ENCODE measurements at places on chromosomes 3 and 15.
A peak's percentile ranks its signal among the peaks of the same experiment; 100 is the strongest.

DNA sequence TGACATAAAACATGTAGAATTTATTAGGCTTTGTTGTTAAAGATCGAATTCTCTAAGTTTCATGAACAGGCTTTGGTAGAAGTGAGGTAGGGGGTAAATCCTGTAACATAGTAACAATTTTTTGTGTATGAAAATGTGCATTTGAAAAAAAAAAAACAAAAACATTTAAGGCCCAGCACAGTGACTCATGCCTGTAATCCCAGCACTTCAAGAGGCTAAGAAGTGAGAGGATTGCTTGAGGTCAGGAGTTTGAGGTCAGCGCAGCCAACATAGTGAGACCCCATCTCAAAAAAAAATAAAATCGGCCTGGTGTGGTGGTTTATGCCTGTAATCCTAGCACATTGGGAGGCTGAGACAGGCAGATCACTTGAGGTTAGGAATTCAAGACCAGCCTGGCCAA lies 26.8 kb upstream of the PPP4R2 start:
- DNase-seq = no peak

GRCh38 chr3:102400766-102401165 lies 34.0 kb upstream of the ZPLD1 start:
- no peak for DNase-seq

DNA sequence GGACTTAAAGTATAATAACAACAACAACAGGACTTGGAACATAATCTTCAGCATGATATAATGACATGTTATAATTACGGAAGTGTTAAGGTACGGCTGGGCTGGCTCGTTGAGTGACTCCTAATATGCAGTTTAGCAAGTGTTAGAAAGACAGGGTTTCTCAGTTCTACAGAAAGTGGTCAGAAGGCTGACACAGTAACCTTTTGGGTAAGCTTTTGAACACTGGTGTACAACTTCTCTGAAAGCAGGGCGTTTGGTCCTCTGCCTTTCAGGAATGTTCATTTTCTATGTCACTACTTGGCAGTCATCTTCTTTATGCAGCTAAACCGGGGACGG lies 133.3 kb upstream of the SLC2A2 start:
- no peak for DNase-seq

DNA sequence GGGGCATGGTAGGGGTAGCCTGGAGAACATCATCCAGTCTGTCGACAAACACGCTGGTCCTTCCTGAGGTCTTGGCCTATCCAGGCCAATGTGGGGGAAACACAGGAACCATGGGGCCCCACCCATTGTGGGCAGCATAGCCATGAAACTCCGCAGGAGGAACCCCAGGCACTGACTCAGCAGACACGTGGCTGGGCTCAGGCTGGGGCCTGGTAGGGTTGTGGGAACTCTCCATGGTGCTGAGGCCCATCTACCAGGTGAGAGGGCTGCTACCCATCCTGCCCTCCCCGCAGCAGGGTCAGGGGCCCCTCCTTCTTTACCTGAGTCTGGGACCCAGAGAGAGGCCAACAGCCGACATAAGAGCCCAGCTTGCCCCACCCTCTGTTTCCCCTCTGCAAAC lies 22.6 kb upstream of the CACNA2D2 start:
- peak; percentile 46 for DNase-seq

DNA sequence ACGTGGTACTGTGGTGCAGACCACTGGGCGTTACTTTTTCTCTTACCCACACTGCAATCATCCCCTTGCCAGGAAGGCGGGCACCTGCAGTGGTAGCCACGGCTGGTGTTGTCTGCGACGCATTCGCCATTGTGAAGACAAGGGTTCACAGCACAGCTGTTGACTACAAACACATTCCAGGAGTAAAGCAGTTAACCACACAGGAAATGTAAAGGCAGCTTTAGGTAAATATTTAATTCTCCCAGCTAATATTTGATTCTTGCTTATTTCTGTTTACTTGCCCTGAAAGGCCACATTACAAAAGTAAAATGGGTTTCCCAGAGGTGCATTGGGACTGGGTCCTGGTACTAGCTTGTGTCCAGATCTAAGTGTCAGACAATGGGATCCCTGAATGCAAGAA lies 45.4 kb downstream of the HEG1 start:
- DNase-seq = no peak

DNA sequence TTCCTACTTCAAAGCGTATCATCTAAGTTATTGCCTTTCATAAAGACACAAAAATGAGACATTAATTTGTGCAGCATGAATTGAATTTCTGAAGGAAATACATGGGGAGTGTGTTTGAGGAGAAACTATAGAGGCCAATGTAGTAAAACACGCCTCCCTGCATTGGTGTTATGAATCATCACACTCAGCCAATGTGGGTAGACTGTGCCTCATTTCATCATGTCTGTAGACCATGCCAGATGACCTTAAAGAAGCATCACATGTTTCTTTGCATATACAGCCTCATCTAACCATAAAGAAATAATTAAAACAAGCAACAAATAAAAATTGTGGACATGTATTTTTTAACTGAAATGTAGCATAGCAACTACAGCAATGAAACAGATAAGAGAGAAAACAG lies 486.0 kb upstream of the ADAMTS9 start:
- no peak for DNase-seq

GRCh38 chr3:189108067-189108466 lies 63.7 kb upstream of the TPRG1 start:
- DNase-seq = no peak

DNA sequence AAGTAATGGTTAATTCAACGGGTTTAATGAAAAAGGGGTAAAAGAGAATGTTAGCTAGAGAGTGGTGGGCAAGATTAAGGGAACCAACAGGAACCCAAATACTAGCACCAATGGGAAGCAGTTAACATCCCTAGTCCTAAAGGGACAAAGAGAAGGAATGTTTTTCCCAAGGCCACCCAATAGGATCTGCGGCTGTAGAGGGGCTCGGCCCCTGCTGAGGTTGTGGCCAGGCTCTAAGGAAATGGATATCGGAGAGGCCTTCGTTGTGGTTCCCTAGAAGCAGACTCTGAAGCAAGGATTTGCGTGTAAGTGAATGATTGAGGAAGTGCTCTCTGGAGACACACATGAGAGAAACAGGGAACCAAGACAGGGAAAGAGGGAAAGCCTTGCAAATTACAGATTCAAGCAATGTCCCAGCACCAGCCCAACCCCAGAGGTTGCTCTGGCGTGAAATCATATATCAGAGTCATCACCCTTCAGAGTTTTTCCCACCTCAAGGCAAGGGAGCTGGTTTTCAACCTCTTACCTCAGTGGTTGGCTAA lies 83.6 kb upstream of the TNIK start:
- no peak for DNase-seq

DNA sequence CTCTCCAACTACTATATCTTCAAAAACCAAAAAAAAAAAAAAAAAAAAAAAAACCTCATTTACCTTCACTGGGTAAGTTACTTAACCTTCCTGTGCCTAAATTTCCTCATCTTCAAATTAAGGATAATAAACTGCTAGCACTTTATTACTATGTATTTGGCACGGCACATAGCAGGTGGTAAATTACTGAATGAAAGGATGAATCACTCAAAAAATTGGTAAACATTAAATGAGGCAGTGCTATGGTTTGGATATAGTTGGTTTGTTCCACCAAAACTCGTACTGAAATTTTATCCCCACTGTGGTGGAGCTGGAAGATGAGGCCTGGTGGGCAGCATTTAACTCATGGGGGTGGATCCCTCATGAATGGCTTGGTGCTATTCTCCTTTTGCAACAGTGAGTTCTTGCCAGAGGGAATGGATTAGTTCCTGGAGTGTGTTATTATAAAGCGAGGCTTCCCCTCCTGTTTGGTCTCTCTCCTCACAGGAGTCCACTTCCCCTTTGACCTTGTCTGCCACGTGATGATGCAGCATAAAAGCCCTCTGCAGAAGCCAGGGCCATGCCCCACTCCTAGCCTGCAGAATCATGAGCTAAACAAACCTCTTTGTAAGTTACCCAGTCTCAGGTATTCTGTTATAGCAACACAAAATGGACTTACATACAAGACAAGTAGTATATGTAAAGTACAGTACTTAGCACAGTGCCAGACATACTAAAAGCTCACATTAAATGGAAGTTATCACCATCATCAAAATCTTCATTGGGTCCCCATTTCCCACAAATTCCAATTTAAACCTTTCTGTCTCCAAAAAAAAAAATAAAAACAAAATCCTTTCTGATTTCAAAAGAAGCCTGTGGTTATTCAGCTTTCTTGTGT lies 20.6 kb downstream of the DCUN1D1 start:
- no peak for DNase-seq

DNA sequence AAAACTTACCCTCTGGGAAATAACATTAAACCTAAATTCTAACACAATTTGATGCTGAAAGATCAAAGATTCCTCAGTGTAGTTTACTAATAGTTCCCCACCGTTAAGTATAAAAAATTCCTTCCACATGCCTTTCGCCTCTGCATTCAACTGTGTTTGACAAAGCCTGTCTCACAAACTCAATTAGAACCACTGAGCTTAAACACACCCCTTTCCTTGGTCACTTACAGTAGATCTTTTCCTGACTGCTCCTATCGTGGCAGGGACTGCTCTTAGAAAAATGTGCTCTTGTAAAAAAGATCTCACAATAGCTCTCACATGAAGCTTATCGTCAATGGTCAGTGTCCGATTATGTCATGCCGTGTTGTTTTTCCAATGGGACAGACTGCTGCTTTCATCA lies 8.9 kb upstream of the KBTBD8 start:
- no peak for DNase-seq

- DNase-seq = no peak
These were observed 380.0 kb downstream of the PDCD6IP start for GRCh38 chr3:34178415-34178814.

DNA sequence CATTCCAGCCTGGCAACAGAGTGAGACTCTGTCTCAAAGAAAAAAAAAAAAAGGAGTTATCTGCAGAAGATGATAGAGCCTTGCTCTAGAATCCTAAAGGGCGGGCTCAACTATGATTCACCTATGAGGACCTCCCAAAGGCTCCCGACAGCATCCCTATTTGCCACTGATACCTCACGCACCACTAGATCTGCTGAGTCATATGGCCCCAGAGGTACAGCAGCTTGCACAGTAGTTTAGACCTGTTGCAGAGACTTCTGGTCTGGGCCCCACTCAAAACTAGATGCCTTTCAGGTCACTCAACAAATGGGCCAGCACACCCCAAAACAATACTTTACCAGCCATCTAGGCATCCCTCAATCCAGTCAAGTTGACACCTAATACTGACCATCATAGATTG lies 38.1 kb upstream of the PTX3 start:
- no peak for DNase-seq

DNA sequence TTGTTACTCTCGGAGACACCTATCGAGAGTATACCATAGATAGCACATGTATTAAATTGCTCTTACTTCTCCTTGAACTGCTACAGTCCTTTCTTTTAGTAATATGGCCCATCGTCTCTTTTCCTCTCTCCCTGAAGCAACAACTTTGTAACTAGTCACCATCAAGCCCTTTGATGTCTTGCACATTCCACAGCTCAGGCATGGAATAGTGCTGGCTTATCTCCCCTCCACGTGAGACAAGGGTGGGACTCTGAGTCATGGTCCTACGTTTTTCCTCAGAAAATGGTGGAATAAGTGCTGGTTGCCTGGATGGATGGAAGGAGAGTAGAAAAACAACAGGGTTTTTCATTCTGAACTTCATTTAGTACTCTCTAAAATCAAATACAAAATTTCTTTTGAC lies 163.3 kb upstream of the MBNL1 start:
- no peak for DNase-seq

DNA sequence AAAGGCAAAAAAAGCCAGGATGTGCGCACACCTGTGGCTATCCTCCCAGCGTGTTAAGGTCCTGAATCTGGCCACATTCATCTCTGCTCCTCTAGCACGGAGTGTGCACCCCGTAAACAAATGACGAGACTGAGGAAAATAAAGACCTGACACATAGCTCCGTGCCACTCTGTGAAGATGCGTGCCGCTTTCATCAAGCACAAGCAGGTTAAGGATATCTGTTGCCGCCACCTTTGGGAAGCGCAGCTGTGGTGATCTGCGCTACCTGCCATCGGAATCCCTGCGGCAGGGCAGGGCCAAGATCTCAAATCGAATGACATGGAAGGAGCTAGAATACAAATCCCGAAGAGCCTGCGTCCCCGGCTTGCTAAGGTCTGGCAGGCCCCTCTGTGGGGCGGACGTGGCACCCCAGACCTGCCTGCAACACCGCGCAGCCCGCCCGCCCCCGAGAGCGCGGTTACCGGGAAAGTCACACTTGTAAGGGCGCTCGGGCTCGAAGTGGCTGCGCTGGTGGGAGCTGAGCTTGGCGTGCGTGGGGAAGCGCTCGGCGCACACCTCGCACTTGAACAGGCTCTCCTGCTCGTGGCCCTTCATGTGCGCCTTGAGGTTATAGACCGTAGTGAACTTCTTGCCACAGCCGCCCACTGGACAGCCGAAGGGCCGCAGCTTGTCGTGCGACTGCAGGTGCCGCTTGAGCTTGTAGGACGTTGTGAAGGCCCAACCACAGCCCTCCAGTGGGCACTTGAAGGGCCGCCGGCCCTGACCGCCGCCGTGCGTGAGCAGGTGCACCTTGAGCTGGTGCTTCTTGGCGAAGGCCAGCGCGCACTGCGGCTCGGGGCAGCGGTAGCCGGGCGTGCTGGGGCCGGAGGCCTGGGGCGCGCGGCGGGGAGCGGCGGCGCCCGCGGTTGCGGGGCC lies 936 bp downstream of the ZXDC start:
- no peak for DNase-seq

DNA sequence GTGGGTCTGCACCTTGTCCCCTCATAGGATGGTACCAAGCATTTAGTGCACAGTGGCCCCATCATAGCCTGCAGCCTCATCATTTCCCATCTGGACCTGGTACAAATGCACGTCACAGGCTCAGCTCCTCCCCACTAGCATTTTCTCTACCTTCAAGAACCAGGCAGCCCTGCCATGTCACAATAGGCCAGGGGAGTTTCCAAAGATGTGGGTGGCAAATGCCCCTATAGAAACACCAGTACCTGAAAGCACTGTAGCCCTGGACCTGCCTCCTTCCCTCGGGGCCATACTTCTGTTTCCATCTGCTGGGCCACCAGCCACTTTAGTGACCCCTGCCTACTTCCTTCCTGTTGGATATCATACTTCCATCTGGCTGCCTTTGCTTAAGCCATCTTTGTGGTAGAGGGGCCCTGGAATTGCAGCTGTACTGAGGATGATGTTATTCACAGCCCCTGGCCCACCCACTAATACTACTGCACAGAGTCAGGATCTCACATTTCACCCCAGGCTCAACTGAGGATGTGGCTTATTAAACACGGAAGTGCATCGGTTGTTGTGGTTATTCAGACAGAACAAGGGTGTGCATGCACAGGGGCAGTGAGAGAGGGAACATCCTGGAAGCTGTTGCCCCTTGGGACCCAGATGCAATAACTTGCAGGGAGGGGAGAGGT lies 3.8 kb downstream of the TCTA start:
- peak; percentile 35 for DNase-seq

GRCh38 chr3:31927811-31928210 lies 53.3 kb downstream of the OSBPL10 start:
- DNase-seq = no peak

DNA sequence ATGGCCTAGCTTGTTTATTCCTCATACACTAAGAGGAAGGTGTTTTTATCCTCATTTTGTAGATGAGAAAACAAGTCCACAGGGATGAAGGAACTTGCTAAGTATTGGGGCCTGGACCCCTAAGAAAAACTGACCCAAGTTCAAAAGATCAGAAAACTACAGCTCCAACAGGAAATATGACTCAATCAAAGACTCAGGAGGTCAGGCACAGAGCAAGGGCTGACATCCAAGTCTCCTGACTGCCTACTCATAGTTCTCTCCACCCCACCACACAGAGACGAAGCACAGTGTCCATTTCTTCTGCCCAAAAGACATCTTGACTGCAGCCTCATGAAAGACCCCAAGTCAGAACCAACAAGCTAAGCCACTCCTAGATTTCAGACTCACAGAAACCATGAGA lies 26.9 kb upstream of the TPM1 start:
- DNase-seq = no peak

Measured in activated CD4-positive, alpha-beta T cell treated with anti-CD3 and anti-CD28 coated beads, Interleukin-2, amount 50 U/mL, for 24 hours (primary cell).